ENCODE measurements at places on chromosomes 3 and 15. TPM values are rescaled to one million over a fixed set of nuclear protein-coding genes. Genes with fewer than 3 reads are reported as not detected.
A peak's percentile ranks its signal among the peaks of the same experiment; 100 is the strongest.

- peak; percentile 15 for DNase-seq
Observed at GRCh38 chr15:51621936-51622603, 501 bp downstream of the DMXL2 start.

DNA sequence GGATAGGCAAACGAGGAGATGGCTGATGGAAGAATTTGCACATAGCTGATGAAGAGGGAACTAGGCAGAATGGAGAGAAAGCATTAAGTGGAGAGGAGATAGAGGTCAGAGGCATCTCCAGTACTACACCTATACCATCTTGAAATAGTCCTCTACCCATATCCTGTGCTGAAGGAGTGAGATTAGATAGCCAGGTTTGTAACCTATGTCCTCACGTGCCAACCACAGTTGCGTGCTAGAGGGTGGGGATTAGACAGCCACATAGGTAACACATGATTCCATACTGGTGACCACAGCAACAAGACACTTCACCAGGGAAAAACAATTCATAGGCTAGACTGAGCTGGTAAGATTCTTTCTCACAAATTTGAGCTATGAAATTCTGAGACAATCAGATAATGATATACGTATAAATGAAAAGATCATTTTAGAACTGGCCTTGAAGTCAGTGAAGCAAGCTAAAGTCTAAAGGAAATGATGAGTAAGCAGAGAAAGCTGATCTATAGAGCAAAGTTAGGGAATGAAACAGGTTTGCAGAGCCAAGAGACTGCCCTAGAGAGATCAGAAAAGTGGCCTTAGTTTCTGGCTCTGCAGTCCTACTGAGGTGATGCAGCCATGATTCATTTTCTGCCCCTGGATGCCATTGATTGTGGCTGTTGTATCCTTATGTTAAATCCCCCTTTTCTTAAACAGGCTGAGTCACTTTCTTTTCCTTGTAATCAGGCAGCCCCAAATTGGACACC lies 17.7 kb downstream of the MYNN start:
- no peak for DNase-seq

DNA sequence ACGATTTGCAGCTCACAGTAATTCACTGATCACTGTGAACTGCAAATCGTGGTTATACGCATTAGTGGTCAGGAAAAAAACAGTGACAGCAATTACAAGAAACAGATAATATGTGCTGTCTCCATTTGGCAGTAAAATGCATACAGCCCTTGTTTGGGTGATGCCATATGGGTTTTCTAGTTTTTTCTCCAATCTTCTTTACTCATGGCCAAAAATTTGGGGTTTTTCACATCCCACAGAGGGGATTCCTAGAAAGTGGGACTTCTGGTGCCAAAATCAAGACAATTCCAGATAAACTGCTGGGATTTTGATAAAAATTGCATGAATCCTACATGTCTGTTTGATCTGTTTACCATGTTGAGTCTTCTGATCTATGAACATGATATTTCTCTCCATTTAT lies 15.6 kb downstream of the NDN start:
- no peak for DNase-seq

DNA sequence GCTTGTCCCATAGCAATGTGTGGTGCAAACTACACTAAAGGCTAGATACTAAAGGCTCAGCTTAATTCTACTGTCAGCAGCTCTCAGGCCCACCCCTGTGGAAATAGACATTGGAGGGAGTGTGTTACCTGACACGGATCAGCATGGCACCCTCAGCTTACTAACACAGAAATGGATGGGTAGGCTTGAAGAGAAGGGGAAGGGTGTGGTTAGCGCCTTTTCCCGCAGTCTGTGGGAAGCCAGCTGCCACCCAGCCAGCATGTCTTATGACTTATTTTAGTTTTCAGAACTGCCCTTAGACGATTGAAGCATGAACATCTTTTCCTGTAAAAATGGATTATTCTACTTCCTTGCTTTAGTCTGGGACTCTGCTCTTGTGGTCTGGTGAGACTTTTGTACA lies 25.8 kb upstream of the ADPGK start:
- DNase-seq: no peak

- no peak for DNase-seq
Observed at GRCh38 chr3:89300981-89301380, 193.6 kb downstream of the EPHA3 start.

DNA sequence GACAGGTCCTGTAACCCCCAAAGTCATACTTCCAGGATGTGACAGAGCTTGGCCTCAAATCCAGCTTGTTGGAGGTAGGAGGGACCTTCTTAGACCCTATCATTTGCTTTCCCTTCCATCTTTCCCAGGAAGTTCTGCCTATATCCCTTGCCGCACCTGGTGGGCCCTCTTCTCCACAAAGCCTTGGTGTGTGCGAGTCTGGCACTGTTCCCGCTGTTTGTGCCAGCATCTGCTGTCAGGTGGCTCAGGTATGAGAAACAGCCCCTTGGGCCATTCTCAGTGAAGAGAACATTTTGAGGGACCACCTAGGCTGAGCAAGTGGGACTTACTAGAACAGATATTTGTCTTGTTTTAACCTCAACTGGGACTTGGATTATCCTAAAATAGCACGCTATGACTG lies 1.3 kb downstream of the IL17RE start:
- no peak for DNase-seq

GRCh38 chr3:131353986-131354385 lies 27.6 kb upstream of the NUDT16 start:
- no peak for DNase-seq

- no peak for DNase-seq
Observed at GRCh38 chr3:166897811-166898210, 482.3 kb downstream of the ZBBX start.

Gene PPARG
- total RNA-seq: not detected

Gene ALG1L2
- 6.7 TPM for total RNA-seq

Gene RHCG
- total RNA-seq: not detected

GRCh38 chr3:109045271-109046040 lies 72.5 kb downstream of the MORC1 start:
- DNase-seq: no peak

DNA sequence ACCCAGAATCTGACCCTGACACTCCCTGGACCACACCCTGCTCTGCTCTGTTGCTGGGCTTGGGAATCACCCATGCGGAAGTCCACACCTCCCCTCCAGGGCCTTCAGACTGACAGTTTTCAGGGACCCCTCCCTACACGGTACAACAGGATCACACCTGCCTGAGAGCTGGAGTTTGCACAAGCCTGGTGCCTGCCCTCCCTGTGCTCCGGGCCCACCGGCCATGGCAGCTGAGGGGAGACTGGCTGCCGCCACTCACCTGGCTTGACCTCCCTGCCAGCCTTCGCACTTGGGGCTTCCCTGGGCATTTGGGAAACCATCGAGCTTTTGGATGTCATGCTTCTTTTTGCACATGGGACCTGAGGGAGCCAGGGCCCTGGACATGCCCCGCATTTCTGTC lies 95.9 kb upstream of the ANKRD34C start:
- DNase-seq: no peak

Gene SPATA12
- total RNA-seq: not detected

Gene SLC9C1
- total RNA-seq: not detected

- DNase-seq: no peak
Observed at GRCh38 chr3:42063888-42064287, 27.3 kb upstream of the TRAK1 start.

- no peak for DNase-seq
Observed at GRCh38 chr15:87971076-87971475, 285.5 kb downstream of the NTRK3 start.

DNA sequence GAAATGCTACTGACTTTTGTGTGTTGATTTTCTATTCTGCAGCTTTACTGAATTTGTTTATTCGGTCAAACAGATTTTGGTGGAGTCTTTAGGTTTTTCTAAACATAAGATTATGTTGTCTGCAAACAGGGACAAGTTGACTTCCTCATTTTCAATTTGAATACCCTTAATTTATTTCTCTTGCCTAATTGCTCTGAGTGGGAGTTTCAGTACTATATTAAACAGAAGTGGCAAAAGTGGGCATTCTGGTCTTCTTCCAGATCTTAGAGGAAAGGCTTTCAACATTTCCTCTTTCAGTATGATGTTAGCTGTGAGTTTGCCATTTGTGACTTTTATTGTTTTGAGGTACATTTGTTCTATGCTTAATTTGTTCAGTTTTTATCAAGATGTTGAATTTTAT lies 268.5 kb downstream of the WNT5A start:
- DNase-seq: no peak

- no peak for DNase-seq
Observed at GRCh38 chr3:5116538-5116937, 5.6 kb upstream of the ARL8B start.

DNA sequence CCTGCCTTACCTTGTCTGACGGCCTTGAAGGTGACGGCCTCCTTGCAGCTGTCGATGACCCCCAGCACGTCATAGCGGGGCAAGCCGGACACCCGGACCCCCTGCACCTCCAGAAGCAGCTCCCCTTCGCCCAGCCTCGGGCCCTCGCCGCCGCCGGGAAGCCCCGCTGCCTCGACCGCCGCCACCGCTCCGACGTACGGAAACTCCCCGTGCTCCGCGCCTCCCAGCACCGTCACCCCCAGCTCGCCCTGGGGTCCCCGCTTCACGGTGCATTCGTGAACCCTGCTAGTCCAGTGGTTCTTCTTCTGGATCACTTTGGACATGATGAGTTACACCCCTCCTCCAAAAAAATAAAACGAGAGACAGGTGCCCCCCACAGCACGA lies 740 bp downstream of the MAGI1 start:
- no peak for DNase-seq

Gene PTH1R
- not detected for total RNA-seq

Gene SYNPR
- not detected for total RNA-seq

Gene BNC1
- not detected for total RNA-seq

- no peak for DNase-seq
Observed at GRCh38 chr3:11072631-11073030, 80.1 kb downstream of the SLC6A1 start.

- DNase-seq: no peak
Observed at GRCh38 chr15:40744815-40745152, 10.3 kb downstream of the RMDN3 start.

Gene CCR2
- total RNA-seq: not detected

Gene BUB1B
- total RNA-seq: 0.77 TPM

GRCh38 chr3:3847994-3848922 lies 49.0 kb downstream of the LRRN1 start:
- no peak for DNase-seq

- no peak for DNase-seq
Observed at GRCh38 chr3:151875759-151876158, 2.3 kb downstream of the SUCNR1 start.

DNA sequence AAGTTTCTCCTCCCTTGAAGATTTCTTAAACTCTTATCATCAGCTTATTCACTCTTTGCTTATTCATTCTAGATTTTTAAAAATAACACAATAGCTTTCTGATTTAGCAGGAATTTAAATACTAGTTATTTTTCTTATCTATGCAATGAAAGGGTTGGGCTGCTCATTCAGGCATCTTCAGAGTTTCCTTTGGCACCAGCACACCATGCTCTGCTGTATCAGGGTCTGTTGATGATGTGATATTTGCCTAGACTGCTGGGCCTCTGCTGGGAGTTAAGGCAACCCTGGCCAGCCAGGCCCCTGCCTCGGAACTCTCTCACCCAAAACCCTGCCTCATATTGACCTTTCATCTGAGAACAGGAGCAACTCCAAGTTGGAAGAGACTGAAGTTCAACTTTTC lies 35.0 kb downstream of the DRD3 start:
- no peak for DNase-seq

- no peak for DNase-seq
Observed at GRCh38 chr3:135897715-135898114, 67.8 kb upstream of the PPP2R3A start.

DNA sequence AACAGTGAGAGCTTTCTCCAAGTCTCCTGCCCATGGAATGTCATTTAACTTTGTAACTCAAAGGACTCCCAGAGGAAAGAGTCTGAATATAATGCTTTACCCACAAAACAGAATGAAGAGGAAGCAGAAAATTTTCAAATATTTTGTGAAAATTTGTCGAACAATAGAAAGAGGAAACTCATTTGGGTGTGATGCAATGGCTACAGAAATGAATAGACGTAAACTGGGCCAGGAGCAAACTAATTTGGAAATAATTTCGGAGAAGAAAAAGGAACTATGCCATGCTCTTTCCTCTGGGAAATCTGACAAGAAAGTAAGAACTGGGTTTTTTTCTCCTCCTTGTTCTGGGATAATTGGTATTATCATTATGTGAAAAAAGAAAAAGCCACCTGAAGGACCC lies 11.2 kb upstream of the SUMF1 start:
- no peak for DNase-seq

GRCh38 chr3:71029770-71030169 lies 553.8 kb downstream of the FOXP1 start:
- no peak for DNase-seq

Gene NEO1
- 8.0 TPM for total RNA-seq

Gene ANKRD63
- total RNA-seq: not detected

GRCh38 chr3:82807781-82808180 lies 1046.3 kb upstream of the GBE1 start:
- DNase-seq: no peak

DNA sequence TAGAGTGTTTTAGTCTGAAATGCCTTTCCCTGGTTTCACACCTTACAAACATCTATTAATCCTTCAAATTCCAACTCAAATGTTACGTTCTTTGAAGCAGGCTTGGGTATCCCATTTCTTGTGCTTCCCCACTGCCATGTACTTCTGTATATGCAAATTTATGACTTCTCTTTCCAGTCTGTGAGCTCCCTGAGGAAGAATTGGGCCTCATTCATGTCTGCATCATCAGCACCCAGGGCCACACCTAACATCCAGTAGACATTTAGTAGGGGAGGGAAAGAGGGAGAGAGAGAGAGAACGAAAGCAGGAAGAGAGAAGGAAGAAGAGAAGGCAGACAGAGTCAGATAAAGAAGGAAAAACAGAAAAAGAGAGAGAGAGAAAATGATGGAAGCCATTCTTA lies 53.3 kb upstream of the KY start:
- no peak for DNase-seq

Gene PP2D1
- total RNA-seq: not detected

DNA sequence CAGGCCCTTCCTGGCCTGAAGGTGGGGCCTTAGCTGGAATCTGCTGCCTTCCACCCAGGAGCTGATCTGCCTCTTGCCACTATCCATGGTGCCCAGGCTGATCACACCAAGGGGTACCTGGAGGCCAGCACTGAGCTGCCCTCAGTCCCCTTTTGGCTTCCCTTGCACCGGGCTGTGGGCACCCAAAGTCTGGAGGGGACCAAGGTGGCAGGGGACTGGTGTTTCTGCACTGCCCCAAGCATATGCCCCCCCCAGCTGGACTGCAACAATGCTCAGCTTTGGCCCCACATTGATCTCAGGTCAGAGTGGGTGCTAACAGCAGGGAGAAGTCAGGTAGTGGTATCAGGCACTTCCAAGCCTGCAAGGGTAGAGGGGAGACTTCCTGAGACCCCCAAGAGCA lies 902.6 kb upstream of the EPHA6 start:
- DNase-seq: no peak

Gene CPNE4
- total RNA-seq: not detected

Gene AKAP13
- total RNA-seq: 240 TPM

Gene NPAP1
- total RNA-seq: not detected

Gene IL12A
- 1.0 TPM for total RNA-seq

GRCh38 chr3:52792961-52793695 lies 1.5 kb upstream of the ITIH3 start:
- no peak for DNase-seq

Gene RBP2
- total RNA-seq: not detected

All from naive thymus-derived CD8-positive, alpha-beta T cell (primary cell).